NCI-H2029 treated with DMSO at 0.1 percent for 48 hours (cell line): ENCODE measurements at places on chromosomes 3 and 15.
A peak's percentile ranks its signal among the peaks of the same experiment; 100 is the strongest.

DNA sequence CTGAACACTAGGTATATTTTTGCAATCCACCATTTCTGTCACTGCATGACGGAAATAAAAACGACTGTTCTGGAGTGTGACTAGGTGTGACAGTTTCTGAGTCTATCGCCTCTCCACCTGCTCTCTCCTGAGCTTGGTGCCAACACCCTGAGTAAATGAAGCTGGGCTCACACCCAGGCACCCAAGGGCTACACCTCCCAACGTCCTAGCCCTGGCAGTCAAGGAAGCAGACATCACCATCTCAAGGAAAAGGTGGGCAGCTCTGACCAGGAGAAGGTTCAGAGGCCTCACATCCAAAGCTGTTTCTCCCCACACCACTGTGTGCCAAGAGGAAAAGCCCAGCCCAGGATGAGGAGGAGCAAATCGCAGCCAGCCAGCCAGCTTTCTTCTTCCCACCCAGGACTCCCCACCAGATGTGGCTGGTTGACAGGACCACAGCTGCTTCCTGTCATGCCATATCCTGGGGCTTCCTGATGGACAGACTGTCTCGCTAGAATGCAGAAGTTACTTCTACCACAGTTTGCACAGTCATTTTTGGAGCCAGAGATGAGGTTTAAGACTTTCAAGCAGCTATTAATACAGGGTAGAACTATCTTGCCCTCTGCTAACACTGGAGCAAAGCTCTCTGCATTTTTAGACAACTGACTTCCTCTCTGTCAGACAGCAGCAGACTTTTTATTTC lies 3.3 kb downstream of the SCAMP2 start:
- DNase-seq = no peak

DNA sequence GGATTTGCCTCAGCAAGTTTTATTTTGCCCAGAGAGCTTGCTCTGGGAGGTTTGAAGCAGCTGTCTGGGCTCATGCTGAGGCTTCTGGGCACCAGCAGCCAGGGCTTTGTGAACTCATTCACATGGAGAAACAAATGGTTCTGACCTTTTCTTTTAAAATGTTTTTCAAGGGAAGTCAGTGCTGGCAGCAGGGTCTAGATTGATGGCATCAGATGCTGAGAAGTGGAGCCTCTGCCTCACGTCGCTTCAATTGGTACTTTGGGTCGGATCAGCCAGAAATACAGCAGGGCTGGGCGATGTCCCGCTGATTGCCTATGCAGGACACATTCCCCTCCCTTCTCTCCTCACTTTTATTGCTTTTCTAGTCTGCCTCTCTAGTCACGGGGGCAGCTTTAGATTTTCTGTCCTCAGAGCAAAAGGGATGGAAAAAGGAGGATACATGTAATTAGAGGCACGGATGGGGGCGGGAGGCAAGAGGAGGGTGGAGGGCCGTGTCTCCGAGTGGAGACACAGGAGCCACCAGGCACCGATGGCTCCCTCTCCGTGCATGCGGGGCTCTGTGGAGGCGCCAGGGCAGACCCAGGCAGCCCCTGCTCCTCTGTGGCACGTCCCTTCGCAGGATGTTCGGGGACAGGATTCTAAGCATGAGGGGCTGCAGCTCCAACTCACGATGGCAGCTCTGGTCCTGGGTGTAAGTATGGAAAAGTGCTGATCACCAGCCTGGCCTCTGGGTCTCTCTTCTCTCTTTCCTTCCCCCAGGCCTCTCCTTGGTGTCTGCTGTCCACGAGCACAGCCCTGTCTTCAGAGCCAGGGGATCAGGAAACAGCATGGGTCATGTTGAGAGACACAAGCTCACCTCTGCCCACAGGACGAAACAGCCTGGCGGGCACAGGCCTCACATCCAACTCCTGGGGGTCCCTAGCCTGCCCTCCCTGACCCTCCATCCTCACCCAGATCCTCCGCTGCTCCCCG lies 116.1 kb downstream of the FAM43A start:
- no peak for DNase-seq

DNA sequence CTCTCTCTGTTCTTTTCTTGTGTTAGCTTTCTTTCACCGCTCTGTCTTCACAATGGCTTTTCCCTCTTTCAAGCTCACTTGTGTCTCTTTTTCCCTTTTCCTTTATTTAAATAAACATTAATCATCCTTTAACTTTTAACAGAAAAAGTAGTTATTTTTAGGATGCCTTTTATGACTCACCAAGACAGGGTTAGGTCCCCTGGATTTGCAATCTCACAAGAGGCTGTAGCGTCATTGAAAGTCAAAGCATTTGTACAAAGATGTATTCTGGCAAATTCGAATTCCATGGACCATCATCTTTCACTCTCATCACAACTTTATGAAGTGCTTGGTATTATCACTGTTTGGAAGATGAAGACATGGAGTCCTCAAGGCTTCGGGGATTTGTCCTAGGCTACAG lies 34.8 kb upstream of the MCTP2 start:
- no peak for DNase-seq

- no peak for DNase-seq
These were observed 29.6 kb downstream of the FGF7 start for GRCh38 chr15:49452595-49452994.

GRCh38 chr15:77329202-77329601 lies 90.7 kb downstream of the PEAK1 start:
- no peak for DNase-seq

DNA sequence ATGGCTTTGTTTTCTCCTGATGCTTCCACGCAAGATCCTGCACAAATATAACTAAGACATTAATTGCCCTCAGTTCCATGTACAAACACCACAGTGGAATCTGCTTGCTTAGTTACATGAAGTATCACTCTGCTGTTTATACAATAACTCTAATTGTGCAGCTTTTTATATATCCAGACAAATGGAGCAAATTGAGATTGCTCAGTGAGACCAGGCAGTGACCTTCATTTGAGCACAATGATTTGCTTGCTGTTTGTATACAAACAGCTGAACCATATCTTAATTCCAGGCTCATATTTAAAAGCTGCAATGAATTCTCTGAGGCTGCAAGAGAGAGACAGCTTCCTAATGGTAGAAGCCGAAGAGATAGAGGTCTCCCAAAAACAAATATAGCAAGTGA lies 243.7 kb downstream of the CADPS start:
- DNase-seq = no peak

- no peak for DNase-seq
These were observed 226.6 kb upstream of the ROBO1 start for GRCh38 chr3:79994397-79994796.

DNA sequence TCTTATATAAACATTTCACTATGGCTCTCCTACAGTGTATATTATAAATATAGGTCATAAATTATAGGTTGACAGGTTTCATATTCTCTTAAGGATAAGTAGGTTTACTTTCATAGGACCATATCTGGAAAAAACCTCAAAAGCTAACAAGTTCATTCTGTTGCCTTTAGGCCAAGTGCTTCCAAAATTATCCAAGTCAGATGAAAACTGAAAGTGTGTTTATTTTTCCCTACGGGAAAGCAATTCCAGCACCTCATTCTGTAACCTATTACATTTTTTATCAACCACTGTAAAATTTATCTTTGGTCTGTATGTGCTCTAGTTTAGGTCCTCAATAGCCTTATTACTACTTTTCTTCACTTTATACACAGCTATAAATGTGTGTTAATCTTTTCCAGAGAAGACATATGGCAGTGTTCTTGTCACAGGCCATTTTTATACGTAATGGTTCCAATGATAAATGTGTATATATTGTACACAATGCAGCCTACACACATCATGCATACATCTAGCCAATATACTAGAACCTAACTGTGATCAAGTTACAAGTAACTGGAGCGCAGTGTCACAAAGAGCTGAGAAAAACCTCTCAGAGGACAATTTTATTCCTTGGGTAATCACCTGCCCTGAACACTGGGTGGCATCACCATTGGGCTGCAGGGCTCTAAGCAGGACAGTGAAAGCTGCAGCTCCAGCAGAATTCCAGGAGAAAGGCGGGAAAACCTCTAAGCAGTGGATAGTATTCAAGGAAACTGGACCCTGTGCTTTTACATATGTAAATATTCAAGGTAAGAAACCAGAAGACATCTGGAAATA lies 251.3 kb downstream of the CTNNB1 start:
- DNase-seq = peak; percentile 8

DNA sequence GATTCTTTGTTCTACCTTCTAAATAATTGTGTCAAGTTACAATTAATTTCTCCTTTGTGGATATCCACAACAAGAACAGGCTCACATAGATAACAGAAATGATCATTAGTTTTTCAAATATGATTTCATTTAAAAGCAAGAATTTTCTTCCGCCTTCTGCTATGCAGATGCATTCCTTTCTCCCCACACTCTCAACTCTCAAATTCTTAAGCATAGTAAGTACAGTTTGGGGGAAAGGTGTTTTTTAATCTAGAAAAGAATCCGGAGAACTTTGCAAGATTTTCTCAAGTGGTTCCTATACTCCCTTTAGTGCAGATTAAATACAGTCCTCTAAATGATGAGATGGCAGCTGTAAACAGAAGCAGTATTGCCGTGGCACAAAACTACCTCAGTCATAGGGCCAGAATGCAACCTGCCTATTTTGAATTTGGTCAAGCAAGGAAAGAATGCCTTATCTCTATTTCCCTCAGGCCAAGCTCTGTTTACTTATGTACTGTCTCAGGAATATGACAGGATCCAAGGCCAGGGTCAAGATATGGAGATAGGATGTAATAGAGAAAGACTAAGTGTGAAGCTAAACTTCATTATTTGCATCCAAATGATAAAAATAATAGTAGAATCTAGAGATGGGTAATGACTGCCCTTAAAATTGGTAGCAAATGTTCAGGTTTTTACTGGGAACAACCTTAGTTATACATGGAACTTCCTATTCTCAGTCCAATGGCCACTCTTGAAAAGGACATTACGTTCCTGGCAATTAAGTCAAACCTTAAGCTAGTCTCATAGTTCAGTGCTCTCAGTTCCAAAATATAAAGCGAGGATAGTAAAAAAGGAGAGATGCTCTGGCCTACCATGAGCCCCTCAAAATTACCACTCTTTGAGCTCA lies 77.3 kb upstream of the PHLDB2 start:
- no peak for DNase-seq

DNA sequence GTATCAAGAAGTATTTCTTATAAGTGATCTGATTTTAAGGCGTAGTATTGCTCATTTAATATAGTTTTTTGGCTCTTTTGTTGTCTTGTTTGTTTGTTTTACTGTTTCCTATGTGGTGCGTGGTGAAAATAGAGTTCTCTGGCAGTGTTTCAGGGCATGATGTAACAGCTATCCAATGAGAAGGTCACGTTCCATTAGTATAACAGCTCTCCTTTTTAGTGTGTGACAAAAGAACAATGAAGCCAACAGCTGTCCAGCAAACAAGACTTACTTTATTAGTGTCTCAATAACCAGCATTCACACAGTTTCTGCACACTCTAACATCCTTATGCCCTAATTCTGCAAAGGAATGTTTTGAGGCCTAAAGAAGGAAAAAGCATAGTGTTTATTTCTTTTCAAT lies 127.9 kb downstream of the SLC25A26 start:
- no peak for DNase-seq

GRCh38 chr3:113225286-113225685 lies 13.9 kb downstream of the BOC start:
- DNase-seq = no peak

DNA sequence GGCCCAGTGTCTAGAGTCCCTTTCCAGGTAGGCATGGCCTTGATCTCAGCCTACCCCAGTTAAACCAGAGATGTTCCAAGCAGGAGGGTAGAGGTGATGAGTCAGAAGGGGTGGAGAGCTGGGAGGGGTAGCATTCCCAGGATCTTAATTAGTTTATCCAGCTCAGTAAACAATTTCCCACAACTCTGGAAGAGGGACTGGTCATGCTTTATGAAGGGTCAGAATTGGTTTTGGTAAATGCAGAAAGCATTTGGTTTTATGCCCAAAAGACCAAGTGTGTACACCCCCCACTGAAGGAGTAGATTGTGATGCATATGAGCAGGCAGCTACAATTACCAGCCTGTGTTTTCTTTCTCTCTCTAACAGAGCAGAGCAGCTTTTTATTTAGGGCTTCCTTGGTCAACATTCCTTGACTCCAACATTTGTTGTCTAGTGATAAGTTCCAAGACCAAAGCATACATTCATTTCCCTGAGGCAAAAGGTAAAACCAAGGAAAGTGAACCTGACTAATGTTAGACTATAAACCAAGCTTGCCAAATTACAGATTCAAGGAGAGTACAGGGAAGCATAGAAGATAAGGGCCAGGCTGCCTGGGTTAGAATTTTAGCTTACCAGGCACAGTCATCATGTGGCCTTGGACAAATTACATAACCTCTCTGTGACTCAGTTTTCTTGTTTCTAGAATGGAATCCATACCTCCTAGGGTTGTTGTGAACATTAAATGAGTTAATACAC lies 17.6 kb downstream of the EXOSC7 start:
- no peak for DNase-seq
